Placental epithelial cell (primary cell): ENCODE measurements at places on chromosomes 1 and 21. TPM values are rescaled to one million over a fixed set of nuclear protein-coding genes. Genes with fewer than 3 reads are reported as not detected.

The LCE2A gene
- total RNA-seq = 0.79 TPM in 1 of 2 replicates, not detected in the other

The CDCA8 gene
- total RNA-seq = 2.7 and 7.9 TPM in 2 replicates

The MEGF6 gene
- total RNA-seq = 4.0 and 4.3 TPM in 2 replicates

The GBP3 gene
- total RNA-seq = 29.3 and 61.2 TPM in 2 replicates

The FCRL2 gene
- total RNA-seq = not detected in 2 replicates

The MYOG gene
- total RNA-seq = not detected in 2 replicates

The PKP1 gene
- total RNA-seq = 48.3 and 106 TPM in 2 replicates

The SEC16B gene
- 1.5 and 2.4 TPM in 2 replicates for total RNA-seq

The GNG12 gene
- 45.9 and 99.9 TPM in 2 replicates for total RNA-seq

The CD5L gene
- not detected in 2 replicates for total RNA-seq

The AKR1A1 gene
- total RNA-seq = 108 and 120 TPM in 2 replicates

The RGS7 gene
- under 0.01 TPM in 1 of 2 replicates, not detected in the other for total RNA-seq

The MSH4 gene
- total RNA-seq = under 0.01 TPM in 1 of 2 replicates, not detected in the other

The PPFIA4 gene
- 3.3 and 3.5 TPM in 2 replicates for total RNA-seq

The LSS gene
- total RNA-seq = 50.3 and 110 TPM in 2 replicates

The OR10J1 gene
- not detected in 2 replicates for total RNA-seq

The PTPRU gene
- total RNA-seq = 28.7 and 42.2 TPM in 2 replicates

The RPF1 gene
- total RNA-seq = 15.7 and 22.2 TPM in 2 replicates

The DYNLT4 gene
- total RNA-seq = 2.4 TPM in 1 of 2 replicates, not detected in the other

The CLCA4 gene
- not detected in 2 replicates for total RNA-seq

The LCE3D gene
- total RNA-seq = not detected in 2 replicates

The RAB25 gene
- total RNA-seq = 62.4 and 69.0 TPM in 2 replicates

The PPCS gene
- 68.7 and 75.6 TPM in 2 replicates for total RNA-seq

The XPR1 gene
- 40.8 and 41.2 TPM in 2 replicates for total RNA-seq

The RUNX3 gene
- not detected in 2 replicates for total RNA-seq

The TRIM58 gene
- 3.1 and 18.8 TPM in 2 replicates for total RNA-seq

The DENND2C gene
- total RNA-seq = 10.6 and 10.8 TPM in 2 replicates

The PADI3 gene
- 0.11 TPM in 1 of 2 replicates, not detected in the other for total RNA-seq

The OR2L13 gene
- not detected in 2 replicates for total RNA-seq

The CD34 gene
- total RNA-seq = not detected in 2 replicates

The CTSS gene
- 0.65 and 1.2 TPM in 2 replicates for total RNA-seq

The FGR gene
- under 0.01 TPM in 1 of 2 replicates, not detected in the other for total RNA-seq

The CASZ1 gene
- total RNA-seq = 0.39 and 3.4 TPM in 2 replicates

The KPRP gene
- total RNA-seq = not detected in 2 replicates

The CCDC17 gene
- 2.4 and 2.6 TPM in 2 replicates for total RNA-seq
